ENCODE measurements at places on chromosomes 7 and 10. TPM values are rescaled to one million over a fixed set of nuclear protein-coding genes. Genes with fewer than 3 reads are reported as not detected.

ACSL5 gene
- total RNA-seq = 46.6 TPM

DNA sequence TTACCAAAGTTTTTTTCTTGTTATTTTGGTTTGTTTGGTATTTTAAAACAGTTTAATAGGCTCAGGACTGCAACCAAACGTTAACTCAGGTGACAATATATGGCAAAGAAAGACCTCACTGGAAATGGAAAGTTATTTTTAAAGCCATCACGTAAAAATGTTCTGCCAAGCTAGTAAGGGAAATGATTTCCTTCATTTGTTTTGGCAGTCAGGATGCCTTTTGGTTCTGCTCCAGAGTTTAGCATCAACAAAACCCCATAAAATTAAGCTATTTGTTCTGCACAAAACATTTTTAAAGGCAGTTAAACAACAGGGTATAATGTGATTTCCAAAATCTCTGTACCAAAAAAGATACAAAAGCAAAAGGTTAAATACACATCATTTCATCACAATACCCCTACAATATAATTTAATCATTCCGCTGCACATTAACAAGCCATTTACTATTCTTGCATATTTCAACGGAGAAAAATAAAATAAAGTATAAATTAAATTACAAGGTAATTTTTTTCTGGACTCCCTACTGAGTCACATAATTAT, 172.4 kb downstream of the SEMA3E start:
- H3K4me1 ChIP-seq = no peaks in the 10 kb centered on the region
- no peaks in the 10 kb centered on the region for H3K27me3 ChIP-seq
- H3K4me3 ChIP-seq = no peak overlapping the region
- DNase-seq = no peak

DNA sequence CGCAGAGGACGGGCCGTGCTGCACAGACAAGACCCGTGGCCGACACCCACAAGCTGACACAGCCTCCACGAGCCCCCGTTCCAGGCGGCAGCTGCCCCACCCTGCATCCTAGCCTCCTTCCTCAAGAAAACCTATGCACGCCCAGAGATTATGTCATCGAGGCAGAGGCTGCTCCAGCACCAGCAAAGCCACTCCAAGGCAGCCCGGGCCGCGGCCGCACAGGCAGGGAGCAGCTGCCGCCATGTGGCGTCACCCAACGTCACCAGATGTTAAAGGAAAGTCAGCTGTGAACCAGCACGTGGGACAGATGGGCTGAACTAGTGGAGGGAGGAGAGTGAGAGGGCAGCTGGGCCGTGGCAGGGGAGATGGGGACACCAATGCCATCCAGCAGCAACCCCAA, 59.8 kb downstream of the STK32C start:
- H3K27ac ChIP-seq = no peak overlapping the region
- H3K36me3 ChIP-seq = no peaks in the 10 kb centered on the region
- no peak overlapping the region for H3K4me3 ChIP-seq
- H3K4me1 ChIP-seq = no peaks in the 10 kb centered on the region
- no peaks in the 10 kb centered on the region for H3K27me3 ChIP-seq
- no peak for DNase-seq

GRCh38 chr10:86343761-86344160, 22.8 kb downstream of the GRID1 start:
- H3K36me3 ChIP-seq = no peaks in the 10 kb centered on the region
- no peak overlapping the region for H3K4me3 ChIP-seq
- DNase-seq = no peak
- H3K27me3 ChIP-seq = no peaks in the 10 kb centered on the region

DNA sequence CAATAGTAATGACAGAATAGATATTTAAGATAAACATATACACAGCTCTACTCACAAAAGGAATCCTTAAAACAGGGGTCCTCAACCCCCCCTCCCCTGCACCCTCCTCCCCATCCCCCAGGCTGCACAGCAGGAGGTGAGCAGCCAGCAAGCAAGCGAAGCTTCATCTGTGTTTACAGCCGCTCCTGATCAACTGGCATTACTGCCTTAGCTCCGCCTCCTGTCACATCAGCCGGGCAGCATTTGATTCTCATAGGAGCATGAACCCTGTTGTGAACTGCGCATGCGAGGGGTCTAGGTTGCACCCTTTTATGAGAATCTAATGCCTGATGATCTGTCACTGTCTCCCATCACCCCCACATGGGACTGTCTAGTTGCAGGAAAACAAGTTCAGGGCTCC, 65.5 kb downstream of the SMURF1 start:
- no peak overlapping the region for H3K4me3 ChIP-seq
- no peaks in the 10 kb centered on the region for H3K27me3 ChIP-seq
- H3K4me1 ChIP-seq = no peaks in the 10 kb centered on the region
- H3K36me3 ChIP-seq = no peaks in the 10 kb centered on the region
- no peak for DNase-seq
